ENCODE measurements at places on chromosomes 13 and 19.

DNA sequence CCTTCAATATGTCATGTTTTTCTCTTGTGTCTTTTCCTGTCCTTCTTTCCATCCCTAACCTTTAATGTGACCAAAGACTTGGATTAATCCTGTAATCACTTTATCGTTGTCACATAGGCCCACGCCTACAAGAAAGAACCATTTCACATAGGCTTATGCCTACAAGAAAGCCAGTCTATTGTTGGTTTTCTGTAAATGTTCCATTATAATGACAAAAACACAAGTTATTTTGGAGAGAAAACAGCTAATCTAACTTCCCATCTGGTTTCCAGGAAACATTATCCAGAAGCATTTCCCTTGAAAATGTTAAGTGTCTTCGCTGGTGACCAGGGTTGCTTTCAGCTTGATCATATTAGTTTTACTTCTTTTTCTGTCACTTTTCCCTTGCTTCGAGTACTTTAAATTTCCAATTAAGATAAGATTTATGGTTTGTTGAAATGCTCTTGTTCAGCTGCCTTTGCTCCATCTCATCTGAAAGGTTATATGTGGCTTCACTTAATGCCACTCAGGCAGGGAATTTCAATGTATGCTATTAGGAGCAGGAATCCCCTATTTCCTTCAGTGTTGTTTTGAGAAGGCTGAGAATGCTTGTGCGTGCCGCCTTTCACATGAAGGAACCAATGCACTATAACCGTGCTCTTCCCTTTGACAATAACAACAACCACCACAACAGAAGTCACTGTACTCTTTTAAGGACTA lies 708.2 kb downstream of the EFNB2 start:
- no peak for DNase-seq

DNA sequence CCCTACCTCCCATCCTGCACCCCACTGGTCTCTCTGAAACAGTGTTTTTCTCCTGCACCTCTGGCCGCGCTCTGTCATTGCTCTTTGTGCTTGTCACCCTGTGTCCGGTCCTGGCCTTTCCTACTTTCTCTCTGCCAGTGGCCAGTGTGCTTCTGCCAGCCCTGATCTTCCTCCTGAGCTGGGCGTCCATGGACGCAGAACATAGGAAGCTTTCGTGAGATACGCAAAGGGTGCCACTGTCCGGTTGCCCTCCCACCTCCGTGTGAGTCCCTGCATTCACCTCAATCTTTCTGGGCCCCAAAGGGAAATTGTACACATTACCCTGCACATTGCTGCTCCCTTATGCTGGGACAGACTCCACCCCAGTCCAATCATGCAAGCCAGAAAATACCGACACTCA lies 105.7 kb upstream of the SOX1 start:
- DNase-seq, result no peak

- DNase-seq, result no peak
Observed at GRCh38 chr13:27965343-27965739, 3.8 kb downstream of the CDX2 start.

DNA sequence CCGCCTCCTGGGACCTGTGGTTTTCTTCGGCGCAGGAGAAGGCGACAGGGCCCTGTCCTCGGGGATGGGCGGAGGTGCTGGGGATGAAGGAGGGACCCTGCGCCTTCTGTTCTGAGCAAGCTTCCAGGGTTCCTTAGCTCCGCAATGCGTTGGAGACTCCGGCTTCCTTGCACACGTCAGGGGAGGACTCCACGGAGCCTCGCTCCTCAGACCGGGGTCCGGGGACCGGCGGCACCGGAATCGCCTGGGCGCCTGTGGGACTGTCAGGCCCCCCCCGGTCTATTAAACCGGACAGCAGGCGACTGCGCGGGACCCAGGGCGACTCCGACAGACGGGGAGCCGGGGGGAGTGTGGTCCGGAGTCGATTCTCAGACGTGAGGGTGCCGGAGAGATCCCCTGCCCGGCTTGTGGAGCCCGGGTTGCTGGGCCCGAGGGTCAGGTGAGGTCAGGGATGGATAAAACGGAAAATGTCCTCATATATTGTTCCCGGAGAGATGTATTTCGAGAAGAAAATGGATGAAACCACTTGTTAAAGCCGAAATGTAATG lies 227.4 kb downstream of the TEX29 start:
- no peak for DNase-seq

- DNase-seq, result no peak
Observed at GRCh38 chr13:113493315-113493951, 2.9 kb upstream of the DCUN1D2 start.

DNA sequence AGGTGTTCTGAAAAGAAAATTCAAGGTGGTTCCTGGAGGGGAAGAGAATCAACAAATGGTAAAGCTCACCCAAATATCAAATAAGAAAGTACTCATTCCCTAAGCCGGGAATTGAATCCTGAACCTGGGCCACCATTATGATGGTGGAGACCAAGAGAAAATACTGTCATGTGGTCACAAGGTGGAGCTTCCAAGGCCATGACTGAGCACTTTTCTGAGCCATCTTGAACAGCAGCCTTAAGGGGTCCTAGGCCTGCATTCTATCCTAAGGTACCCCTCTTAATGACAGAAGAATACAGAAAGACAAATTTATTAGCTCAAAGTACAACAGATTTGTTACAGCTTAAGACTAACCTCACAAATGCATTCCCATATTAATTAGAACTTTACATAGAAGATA lies 9.6 kb downstream of the ZNF431 start:
- DNase-seq, result no peak

DNA sequence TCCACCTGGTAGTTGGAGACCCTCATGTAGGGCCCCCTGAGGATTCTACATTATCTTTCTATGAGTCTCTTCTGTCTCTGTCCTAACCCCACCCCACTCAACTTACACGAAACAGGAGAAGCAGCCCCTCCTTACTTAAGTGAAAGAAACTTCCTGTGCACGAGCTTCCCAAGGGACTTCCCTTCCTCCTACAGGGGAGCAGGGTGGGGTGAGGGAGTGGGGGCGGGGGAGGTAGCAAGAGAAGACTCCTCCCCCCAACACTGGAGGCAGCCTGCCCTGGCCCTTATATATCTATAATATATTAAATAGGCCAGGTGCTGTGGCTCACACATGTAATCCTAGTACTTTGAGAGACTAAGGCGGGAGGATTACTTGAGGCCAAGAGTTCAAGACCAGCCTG lies 5.5 kb upstream of the PDE4C start:
- peak; percentile 80 for DNase-seq

- no peak for DNase-seq
Observed at GRCh38 chr19:2275588-2276428, 6.2 kb downstream of the PEAK3 start.

DNA sequence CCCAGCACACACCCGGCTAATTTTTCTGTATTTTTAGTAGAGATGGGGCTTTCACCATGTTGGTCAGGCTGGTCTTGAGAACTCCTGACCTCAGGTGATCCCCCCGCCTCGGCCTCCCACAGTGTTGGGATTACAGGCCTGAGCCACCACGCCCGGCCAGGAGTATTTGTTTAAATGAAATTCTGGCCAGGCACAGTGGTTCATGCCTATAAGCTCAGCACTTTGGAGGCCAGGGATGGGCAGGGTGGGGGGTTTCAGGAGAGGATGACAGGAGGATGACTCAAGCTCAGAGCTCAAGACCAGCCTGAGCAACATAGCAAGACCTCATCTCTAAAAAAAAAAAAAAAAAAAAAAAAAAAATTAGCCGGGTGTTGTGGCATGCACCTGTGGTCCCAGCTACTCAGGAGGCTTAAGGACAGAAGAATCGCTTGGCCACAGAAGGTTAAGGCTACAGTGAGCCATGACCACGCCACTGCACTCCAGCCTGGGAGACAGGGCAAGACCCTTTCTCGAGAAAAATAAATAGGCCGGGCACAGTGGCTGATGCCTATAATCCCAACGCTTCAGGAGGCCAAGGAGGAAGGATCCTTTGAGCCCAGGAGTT lies 8.2 kb upstream of the DHDH start:
- DNase-seq, result no peak

DNA sequence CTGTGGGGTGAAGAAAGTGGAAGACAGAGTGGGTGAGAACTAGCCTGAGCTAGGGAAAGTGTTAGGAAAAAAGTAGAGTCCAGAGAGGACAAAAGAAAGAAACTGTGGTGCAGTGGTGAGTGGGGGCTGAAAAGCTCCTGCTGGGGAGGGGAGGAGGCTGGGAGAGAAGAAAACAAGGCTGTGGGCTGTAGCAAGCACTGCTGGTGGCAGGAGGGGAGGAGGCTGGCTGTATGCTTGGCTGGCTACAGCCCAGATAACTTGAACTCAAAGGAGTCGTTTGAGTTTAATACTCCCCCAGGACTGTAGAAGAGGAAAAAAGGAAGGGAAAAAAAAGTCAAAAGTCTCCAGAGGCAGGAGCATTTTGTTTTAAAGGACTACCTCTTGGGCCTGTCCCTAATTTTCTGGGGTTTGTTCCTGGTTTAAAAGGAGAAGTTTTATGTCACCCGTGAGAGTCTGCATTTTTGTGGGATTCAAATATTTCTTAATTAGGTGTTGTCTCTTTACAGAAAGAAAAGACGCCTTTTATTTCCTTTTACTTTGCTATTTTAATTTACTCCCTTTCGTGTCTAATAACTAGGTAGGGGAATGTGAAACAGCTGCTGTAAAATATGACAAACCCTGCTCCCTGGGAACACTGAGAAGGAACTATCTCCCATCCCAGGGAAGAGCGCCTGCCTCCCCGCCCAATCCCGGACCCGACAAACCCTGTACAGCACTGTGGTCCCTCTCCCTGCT lies 21.7 kb downstream of the ZIC5 start:
- no peak for DNase-seq

All from NCI-H524 (cell line).